ENCODE measurements at places on chromosomes 6 and 20.
A peak's percentile ranks its signal among the peaks of the same experiment; 100 is the strongest.

- DNase-seq, result no peak
Measured at GRCh38 chr6:167988945-167989841, 8.3 kb upstream of the KIF25 start.

DNA sequence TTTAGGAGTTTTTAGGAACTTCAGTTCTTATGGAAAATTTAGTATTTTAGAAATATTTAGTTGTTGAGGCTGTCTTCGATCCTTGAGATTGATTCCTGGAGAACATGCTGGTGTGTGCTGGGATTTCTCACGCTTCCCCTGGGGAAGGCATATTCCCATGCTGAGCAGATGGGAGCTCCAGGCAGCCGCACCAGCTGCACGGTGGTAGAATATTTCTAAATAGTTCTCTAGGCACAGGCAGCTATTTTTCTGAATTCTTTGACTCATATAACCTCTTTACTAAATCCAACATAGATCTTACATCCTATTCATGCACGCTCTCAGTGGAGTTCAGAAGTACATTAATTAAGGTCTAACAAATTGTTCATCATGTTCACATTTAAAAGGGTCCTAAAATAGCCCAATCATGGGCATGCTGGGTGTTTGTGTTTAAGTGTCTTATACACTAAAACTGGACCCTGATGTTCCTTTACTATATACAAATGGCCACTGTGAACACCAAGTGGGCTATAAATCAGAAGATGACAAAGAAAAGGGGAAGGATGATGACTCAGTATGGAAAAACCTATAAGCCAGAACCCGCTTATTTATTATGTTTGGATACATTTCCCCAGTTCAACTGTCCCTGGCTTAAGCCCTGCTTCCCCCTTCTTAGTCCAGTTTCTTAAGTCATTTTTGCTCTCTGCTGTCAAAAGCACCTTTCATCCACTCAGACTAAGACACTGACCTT is 138.5 kb downstream of the UST start:
- no peak for DNase-seq

DNA sequence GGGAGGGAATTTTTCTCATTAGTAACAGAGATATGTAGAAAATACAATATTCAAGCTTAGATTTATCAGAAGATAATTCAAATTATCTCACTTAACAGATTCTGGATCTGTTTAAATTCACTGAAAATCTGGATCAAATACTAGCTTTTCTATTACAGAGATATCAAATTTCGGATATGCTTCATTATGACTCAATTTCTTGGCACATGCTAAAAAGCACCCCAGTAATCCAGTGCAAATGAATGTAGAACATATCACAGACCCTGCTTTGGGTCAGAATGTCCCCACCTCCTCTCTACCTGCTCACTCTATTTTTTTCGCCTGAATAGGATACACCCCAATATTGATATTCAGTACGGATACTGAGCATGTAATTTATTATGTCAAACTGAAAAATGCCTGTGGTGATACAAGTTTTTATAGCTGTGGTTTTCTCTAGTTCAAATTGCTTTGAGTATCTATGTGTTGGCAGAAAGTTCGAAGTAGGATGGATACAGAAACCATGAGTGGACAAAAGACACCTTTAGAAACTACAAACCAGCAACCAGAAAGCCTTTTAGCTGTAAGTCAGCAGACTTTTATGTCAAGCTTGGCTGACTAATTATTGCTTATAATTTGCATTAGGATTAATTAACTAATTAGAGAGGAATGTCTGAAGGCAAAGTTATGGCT is 290.0 kb downstream of the TFAP2B start:
- no peak for DNase-seq

GRCh38 chr6:79468116-79468515 is 69.1 kb downstream of the LCA5 start:
- DNase-seq, result no peak

- DNase-seq, result no peak
Measured at GRCh38 chr6:28303570-28303969, 22.2 kb downstream of the PGBD1 start.

DNA sequence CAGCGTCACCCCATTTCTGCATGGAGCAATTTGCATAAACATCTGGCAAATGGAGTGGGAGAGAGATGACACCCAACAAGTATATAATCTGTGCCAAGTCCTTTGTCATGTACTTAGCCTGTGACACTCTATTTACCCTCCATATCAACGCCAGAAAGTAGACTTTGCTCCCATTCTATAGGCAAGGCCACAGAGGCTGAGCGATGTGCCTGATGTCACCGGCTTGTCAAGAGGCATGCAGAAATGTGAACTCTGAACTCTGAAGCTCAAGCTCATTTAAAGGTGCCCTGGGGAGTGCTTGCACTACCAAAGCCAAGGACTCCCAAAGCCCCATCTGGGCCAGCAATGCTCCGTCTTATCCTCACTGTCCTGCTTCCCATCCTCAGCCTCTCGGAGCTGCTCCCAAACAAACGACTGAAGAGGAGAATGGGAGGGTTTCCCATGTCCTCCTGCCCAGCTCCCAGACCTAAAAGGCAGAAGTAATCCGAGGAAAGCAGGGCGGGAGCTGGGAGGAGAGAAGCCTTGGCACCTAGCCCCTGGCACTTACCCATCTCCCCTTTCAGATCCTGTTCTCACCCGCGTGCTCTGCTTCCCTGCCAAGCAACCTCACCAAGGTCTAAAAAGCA is 9.2 kb downstream of the CPNE5 start:
- DNase-seq, result peak; percentile 43
